Omental fat pad (tissue), 4 donors: ENCODE measurements at places on chromosomes 11 and 22.
A peak's percentile ranks its signal among the peaks of the same experiment; 100 is the strongest.

- DNase-seq: no peak
Observed at GRCh38 chr11:41320653-41321052, 138.8 kb downstream of the LRRC4C start.

GRCh38 chr22:45781459-45781858, 109.8 kb downstream of the ATXN10 start:
- no peak for DNase-seq

GRCh38 chr22:24070553-24070952, 59.4 kb downstream of the CABIN1 start:
- DNase-seq: no peak

DNA sequence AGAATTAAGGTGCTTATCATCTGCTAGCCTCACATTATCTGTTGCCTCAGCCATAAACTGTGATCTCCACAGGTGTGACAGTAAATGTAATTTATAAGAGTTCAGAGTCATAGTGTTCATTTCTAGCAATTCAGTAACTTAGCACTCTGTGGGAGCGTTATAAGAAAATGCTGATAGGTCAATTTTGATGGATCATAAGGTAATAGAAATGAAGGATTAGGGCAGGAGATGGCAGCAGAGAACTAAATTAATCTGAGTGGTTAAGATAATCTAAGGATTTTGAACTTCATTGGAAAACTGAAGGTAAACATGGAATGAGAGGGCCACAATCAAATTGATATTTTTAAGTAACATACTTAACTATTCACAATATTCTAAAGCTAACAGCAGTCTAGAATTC, 26.5 kb upstream of the SLC22A9 start:
- no peak for DNase-seq

GRCh38 chr11:61696602-61697001, 16.4 kb downstream of the DAGLA start:
- DNase-seq: peak; percentile 55

- no peak for DNase-seq
Observed at GRCh38 chr11:128889657-128890213, 1.4 kb upstream of the KCNJ5 start.

DNA sequence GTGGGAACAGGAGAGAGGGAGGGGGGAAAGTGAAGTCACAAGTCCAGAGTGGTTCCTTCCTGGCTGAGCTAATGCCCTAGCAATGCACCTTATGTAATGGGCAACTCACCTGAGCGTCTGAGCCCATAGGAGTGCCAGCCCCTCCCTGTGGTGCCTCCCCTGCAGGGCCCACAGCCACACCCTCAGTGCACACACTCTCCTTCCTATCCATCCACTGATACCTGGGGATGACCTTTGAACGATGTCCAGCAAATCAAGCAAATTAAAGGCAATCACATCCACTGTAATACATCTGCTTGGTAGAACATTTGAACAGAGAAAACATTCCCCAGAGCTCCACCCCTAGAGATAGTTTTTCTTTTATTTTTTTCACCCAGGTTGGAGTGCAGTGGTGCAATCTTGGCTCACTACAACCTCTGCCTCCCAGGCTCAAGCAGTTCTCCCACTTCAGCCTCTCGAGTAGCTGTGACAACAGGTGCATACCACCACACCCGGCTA, 19.6 kb upstream of the MICAL2 start:
- no peak for DNase-seq

DNA sequence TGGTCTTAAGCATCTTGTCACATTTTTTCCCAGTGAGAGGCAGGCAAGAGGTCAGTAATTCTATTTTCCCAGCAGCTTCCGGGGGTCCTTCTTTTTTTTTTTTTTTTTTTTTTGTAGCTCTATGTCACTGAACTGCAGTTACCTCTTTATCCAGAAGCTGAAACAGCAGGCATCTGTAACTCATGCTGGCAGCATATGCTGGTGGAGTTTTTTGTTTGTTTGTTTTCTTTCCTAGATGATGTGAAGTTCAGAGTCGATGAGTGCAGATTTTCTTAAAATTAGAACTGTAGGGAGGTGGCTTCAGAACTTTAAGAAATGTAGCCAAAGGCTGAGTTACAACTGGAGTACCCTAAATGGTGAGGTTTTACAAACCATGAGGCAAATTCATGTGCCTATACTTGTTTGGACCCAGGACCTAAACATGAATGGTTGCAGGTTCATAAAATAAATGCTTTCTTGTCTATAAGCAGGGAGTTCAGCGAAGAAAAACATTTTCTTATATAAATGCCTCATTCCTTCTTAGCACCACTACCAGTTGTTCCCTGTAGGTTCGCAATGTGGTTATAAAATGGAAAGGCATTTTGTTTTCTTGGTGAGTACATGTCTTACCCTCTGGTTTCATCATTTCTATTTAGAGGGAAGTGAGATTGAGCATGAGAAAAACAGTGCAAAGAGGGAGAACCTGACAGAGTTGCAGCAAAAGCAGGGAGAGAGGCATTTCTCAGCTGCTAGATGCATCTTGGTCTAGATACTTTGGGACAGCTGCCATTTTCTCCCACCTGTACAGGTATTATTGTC, 84.0 kb downstream of the TRIM44 start:
- DNase-seq: no peak

DNA sequence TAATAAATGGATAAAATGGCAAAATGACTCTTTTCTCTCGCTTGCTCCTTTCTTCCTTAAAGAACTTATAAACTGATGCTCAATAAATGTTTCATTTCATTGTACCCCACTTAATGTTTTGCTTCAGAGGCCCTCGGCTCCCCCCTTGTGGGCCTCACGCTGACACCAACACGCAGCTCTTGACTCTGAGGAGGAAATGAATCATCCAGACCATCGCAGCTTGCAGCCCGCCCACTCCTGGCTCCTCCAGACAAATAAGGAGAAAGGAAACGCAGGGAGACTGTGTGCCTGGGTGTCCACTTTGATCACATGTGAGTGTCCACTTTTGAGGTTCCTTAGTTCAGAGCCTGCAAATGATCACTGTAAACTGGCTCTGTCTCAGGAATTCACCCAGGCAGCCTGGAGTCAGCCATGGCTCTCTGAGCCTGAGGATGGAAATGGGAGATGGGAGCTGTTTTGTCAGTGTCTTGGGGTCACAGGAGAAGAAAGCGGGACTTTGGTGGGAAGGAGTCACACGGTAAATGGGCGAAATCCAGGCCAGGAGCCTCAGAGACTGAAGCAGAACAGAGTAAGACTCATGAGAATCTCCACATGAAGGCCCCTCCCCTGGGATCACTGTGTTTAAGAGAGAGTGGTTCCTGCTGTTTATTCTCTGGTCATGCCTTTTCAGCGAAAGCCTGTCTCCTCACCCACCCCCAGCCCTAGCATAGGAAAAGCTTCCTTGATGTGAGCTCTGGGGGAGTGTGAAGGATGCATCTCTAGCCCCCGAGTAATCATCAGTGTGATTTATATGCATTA, 96.5 kb downstream of the CWC15 start:
- DNase-seq: peak; percentile 30

- no peak for DNase-seq
Observed at GRCh38 chr22:23109441-23109978, 32.3 kb downstream of the RSPH14 start.

DNA sequence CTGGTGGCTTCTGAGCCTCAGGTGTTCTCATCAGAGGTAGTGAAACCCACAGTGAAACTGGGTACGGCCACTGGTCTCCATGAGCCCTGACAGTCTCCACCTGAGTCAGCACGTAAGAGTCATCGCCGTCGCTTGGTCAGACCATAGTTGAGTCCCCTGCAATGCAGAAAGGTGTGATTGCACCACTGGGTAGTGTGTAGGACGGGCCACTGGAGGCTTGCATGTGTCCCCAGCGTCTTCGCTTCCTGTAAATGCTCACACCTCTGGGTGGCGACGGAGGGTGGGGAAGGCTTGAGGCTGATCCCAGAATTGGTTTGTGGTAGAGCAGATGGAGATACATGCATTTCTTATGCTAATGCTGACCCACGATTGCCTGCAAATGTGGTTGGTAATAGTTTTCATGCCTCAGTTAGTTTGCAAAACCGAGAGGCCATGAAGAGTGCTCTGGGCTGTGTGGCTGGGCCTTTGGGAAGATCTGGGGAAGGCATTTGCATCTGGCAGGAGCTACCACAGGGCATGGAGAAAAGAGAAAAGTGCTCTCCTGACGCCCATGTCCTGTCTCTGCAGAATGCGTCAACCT, 26.5 kb downstream of the CTTN start:
- DNase-seq: no peak

DNA sequence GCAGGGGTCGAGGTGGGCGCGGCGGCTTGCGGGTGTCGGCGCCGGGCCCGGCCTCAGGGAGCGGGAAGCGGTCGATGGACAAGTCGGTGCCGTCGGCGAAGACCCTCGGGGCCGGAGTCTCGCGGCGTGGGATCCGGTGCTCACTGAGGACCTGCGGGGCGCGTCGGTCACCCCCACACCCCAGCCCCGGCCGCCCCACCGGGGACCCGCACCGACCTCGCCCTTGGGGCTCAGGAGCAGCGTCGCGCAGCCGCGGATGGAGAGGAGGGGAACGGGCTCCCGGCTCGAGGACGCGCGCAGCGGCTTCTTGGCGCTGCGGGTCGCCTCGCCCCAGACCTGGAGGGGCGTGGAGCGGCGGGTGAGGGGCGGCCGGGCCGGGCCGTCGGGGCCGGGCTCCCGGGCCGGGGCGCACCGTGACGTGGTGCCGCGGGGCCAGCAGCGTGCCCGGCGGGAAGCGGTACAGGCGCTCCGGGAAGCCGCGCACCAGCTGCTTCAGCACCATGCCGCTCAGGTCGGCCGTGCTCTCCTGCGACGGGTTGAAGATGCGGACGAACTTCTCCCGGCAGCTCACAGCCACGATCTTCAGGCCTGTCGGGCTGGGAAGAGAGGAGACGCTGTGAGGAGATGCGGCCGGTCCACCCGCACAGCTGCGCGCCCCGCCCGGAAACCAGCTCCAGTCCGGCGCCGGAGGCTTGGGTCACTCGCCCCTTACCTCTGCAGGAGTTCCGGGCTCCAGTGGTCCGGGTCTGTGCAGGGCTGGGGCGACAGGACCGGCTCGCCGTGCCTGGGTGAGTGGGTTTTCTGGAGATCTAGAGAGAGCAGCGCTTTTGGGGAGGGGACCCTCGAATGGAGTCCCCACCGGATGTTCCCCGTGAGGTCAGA, 4.5 kb downstream of the LMNTD2 start:
- no peak for DNase-seq

DNA sequence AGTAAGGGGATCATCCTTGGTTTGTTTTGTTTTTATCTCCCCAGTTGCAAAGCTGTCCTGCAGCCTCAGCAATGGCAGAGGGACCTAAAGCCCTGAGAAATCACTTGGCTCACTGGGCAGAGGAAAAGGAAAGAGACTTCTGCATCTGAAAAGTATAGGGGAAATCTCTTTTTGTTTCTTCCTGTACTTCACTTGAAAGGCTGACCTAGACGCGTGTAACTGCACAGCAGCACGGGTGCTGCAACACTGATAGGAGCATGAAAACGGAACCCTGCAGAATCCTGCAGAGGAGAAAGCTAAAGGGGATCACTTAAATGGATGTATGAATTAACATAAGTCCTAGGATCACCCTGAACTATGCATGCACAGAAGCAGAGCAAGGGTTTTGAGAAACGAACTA, 2.0 kb upstream of the PIWIL3 start:
- DNase-seq: no peak

DNA sequence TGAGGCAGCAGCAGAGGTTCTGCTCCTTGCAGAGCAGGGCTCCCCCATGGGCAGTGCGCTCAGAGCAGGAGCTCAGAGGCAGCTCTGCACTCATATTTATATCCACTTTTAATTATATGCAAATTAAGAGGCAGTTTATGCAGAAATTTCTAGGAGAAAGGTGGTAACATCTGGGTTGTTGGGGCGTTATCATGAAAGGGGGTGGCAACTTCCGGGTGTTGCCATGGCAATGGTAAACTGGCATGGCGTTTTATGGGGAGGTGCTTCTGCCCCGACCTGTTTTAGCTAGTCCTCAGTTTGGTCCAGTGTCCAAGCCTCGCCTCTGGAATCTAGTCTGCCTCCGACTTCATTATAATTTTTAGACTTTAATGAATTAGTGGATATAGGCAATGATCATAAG, 1191.7 kb downstream of the TBC1D22A start:
- DNase-seq: no peak

- no peak for DNase-seq
Observed at GRCh38 chr11:128179512-128179911, 407.8 kb downstream of the ETS1 start.

DNA sequence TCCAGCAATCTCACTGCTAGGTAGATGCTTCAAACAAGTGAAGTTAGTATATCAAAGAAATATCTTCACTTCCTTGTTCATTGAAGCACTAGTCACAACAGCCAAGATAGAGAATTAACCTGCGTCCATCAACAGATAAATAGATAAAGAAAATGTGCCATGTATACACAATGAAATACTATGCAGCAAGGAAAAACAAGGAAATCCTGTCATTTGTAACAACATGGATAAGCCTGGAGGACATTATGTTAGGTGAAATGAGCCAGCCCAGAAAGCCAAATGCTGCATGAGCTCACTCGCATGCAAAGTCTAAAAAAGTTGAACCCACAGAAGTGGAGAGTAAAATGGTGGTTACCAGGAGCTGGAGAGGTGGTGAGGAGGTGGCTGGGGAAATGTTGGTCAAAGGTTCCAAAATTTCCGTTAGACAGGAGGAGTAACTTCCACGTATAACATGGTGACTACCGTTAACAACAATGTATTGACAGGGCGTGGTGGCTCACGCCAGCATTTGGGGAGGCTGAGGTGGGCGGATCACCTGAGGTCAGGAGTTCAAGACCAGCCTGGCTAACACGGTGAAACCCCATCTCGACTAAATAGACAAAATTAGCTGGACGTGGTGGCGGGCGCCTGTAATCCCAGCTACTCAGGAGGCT, 23.6 kb upstream of the CARS1 start:
- no peak for DNase-seq

DNA sequence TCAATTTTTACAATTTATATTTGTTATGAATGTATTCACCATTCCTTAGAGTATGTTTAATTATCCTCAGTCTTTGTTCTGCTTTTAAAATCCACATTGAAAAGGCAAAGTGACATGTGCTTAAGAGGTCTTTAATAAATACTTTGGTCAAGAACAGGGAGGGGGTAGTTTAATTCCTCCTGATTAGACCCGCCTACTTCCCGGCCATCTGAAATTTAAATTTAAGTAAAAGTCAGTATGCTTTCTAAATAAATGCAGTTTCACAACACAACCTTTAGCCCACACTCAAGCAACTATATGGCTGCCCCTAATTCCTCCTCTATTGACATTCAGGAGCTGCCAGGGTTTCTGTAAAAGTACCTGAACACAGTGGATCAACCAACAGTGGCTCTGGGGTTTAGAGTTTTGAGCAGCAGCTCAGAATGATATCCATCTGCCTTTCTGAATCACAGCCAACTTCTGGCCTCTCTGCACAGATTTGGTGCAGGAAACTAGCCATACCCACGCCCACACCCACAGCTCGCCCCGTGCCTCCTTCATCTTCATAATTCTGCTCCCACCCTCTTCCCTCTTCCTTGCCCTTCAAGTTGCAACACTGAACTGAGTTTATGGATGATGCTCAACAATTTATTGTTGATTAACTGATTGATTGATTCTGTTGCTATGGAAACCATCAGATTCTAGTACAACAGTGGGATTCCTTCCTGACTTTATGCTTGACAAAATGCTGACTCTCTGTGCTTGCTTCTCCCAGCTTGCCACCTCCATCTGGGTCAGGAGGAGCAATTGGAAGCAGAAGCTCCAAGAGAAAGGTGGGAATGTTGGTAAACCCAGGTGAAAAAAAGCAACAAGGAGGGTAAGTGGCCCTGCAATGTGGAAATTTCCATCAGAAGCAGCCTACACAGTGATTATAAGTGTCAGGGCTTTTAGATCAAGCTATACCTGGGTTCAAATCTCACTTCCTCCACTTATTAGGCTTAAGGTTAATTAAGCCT, 70.8 kb downstream of the PANX1 start:
- DNase-seq: no peak
